Stimulated activated CD8-positive, alpha-beta memory T cell treated with anti-CD3 and anti-CD28 coated beads, Interleukin-15, amount 100 ng/mL, for 1 hour (primary cell): ENCODE measurements at places on chromosomes 1 and 21.

DNA sequence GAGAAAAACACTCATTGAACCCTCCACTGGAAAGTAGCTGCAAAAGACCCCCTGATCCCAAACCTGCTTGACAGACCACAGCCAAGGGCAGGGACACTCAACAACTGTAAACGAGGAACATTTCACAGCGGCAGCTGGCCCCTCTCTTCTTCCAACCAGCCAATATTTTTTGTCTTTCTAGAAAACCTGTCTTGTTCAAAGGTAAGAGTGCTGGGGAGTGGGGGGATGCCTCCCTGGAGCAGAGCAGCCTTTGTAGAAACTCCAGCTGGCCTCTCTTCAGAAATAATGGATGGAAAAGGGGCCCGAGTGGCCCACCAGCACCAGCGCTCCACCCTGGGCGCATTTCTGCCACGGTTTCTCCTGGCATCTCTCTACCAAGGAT, 384.0 kb downstream of the RRAGC start:
- DNase-seq, result no peak

DNA sequence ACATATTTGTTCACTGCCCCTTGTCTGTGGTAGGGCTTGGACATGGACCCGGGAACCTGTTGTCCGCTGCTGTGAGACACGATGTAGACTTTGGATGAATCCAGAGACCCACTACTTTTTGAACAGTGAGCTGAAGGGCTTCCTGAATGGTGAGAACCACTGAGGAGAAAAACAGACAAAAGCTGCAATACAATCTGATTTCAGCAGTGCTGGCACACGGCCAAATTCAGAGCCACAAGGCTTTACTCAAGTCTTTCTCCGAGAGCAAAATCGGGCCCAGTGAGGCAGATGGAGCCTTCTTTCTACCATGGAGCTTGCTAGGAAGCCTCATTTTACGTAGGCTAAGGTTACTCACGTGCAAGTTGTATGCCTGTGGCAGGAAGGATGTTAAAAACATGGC, 197.6 kb downstream of the SIPA1L2 start:
- DNase-seq, result no peak

- DNase-seq, result no peak
These were observed 49.0 kb downstream of the NRIP1 start for GRCh38 chr21:15015622-15016471.

DNA sequence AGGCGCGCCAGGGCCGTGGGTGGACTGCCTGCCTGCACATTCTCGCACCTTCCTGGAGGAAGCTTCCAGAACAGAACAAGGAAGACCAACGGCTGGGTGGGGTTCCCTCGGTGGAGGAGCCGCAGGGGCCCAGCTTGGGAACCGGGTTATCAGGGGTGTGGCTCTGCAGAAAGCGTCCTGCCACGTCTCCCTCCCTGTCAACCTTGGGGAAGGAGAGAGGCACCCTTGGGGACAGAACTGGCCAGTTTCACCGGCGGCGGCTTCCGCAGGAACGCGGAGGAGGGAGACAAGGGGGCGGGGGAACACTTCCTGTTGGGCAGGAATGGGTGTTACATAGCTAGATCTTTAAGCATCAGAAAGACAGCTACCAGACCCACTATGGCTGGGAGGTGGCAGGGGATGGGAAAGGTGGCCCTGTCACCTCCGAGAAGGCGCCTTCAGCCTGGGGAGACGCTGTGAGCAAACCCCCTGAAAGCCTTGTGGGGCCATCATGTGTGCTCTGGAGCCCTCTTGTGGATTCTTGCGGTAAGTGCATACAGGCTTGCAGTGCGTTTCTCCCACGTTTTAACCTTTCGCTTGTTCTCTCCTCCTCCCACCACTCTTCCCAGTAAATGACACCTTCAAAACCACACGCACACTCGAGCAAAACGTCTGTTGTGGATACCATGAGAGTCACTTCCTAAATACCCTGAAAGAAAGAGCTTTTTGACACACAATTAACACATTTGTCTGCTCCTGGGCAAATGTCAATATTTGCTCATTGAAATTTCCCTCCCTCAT, 3.8 kb upstream of the PLEKHA6 start:
- peak; percentile 46 for DNase-seq

GRCh38 chr1:3924825-3925220, 24.8 kb upstream of the C1orf174 start:
- DNase-seq, result no peak

GRCh38 chr1:1324084-1324523, 356 bp downstream of the INTS11 start:
- no peak for DNase-seq

- DNase-seq, result no peak
These were observed 577 bp downstream of the RAB3GAP2 start for GRCh38 chr1:220271706-220272046.

GRCh38 chr1:114669562-114670082, at the start of gene DENND2C:
Gene DENND2C, minus strand, starts transcription at chr1:114670049. Its CDS starts 44,065 bp downstream, at chr1:114625984.
- DNase-seq, result no peak

DNA sequence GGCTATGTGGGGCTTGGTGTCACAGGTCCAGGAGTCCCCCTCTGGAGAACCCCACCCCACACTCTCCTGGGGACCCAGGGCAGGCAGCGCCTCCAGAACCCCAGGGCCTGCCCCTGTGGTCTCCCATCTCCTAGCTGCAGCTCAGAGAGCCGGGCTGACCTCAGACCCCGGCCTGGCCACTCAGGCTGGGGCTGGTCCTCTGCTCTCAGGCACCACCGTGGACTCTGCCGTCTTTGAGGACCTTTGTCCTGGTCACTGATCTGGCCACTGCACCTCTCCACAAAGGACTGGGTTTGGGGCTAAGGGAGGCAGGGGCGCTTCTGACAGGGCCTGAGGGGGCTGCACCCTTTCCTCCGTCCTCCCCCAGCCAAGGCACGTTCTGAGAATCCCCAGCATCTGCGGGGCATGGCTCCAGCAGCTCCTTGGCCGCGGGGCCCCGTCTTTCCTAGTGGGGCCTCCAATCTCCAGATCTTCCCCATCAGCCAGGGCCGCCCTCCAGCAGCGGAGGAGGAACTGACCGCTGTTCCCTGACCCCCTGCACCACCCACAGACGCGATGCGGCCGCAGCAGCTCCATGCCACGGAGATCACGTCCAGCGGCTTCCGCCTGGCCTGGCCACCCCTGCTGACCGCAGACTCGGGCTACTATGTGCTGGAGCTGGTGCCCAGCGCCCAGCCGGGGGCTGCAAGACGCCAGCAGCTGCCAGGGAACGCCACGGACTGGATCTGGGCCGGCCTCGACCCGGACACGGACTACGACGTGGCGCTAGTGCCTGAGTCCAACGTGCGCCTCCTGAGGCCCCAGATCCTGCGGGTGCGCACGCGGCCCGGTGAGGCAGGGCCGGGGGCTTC, 3.3 kb downstream of the VWA1 start:
- no peak for DNase-seq

DNA sequence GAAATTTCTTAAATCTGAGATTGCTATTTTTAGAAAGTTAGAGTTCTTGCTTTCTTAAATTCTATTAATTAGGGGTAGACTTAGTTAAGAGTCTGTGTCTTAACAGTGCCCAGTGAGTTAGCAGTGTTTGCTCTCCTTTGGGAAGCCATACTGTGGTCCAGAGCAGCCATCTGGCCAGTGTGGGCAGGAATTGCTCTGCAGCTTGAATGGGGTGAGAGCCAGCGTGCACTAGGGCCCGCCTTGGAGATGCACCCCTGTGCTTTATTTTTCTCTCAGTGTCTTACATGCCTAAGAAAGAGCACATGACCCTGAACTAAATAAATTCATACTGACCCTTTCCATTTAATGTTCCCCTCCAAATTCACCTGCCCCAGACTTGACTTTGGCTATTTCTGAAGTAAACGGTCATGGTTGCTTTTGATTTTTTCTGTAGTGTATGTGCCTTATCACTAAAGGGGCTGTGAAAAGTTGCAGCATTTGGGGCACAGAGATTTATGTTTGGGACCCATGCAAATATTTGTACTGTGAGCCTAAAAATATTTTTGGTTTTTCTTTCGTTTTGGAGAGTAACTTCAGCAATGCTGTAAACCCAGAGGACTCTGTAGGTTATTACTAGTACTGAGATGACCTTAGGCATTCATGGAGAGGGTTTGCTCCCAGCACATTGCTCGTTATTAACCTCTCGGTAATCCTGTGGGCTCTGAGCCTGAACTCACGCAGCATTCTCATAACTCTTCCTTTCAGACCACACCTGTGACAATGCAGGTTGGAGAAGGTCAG, 21.3 kb upstream of the KCNQ4 start:
- DNase-seq, result no peak

DNA sequence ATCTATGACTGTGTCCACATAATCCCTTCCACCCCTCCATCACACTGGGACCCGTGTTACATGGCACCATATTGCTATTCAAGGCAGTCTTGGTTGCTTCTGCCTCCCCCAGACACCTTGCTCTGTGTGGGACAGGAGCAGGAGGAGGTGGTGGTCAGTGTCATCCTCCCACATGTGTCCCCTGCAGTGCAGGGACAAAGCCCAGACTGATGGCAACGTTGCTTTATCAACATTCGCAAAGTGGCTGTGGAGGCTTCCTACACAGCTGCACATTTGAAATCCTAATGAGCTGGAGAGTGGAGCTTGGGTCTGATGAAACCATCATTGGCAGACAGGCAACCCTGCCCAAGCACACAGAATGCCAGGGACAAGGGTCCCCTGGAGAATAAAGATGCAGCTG, 26.2 kb downstream of the TRIM67 start:
- DNase-seq, result no peak

DNA sequence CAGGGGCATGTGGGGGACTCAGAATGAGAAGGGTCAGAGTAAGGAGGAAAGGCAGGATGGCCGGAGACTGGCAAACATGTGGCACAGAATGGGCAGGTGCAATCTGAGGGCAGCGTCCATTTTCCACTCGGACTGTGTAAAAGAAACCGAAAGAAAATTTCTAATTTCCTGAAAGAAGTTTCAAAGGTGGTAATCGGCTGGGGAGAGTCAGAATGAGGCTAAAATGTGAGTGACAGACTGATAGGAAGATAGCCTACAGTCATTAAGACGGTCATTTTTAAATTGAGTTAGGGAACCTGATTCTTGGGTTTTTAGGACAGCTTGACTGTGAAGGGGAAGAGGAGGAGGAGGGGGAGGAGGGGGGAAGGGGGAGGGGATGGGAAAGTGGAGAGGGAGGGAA, 23.6 kb downstream of the COA6 start:
- no peak for DNase-seq

DNA sequence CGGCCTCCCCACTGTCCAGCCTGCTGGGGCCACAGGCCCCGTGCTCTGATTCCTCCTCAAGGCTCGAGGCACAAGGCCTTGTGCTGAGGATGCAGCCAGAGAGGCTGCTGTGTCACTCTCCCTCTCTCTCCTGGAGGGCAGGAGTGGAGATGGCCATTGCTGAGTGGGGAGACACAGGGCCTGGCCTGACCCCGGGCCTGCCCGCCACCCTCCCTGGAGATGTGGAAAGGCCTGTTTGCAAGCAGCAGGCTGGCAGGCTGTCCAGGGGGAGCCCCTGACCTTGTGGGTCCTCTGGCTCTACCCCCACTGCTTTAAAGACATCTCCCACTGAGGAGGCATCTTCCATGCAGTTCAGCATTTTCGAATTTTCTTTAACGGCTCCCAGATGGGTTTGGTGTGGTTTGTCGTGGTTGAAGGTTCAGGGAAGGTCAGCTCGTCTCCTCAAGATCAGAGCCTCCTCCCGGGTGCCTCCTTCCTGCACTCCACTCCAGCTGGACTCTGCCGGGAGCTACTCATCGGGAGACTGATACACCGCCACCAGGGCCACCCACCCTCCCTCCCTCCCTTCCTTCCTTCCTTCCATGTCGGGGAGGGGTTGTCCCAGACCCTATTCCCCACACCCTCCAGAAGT, 69.1 kb downstream of the SPSB1 start:
- no peak for DNase-seq

DNA sequence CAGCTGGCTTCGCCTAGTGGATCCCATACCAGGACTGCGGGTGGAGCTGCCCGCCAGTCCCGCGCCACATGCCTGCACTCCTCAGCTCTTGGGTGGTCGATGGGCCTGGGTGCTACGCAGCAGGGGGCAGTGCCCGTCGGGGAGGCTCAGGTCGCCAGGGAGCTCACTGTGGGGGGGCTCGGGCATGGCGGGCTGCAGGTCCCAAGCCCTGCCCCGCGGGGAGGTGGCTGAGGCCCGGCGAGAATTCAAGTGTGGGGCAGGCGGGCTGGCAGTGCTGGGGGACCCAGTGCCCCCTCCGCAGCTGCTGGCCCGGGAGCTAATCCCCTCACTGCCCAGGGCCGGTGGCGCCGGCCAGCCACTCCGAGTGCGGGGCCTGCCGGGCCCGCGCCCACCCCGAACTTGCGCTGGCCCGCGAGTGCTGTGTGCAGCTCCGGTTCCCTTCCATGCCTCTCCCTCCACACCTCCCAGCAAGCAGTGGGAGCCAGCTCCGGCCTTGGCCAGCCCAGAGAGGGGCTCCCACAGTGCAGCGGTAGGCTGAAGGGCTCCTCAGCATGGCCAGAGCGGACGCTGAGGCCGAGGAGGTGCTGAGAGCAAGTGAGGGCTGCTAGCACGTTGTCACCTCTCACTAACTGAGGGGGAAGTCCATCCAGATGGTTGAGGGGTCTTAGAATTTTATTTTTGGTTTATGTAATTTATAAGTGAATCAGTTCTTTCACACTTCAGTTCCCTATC, 85.2 kb upstream of the HMCN1 start:
- no peak for DNase-seq

- DNase-seq, result no peak
These were observed 921 bp upstream of the MIB2 start for GRCh38 chr1:1614204-1614953.

- no peak for DNase-seq
These were observed 45.7 kb downstream of the FYB2 start for GRCh38 chr1:56773341-56774066.

GRCh38 chr1:89538361-89538760, 13.7 kb downstream of the LRRC8B start:
- no peak for DNase-seq

DNA sequence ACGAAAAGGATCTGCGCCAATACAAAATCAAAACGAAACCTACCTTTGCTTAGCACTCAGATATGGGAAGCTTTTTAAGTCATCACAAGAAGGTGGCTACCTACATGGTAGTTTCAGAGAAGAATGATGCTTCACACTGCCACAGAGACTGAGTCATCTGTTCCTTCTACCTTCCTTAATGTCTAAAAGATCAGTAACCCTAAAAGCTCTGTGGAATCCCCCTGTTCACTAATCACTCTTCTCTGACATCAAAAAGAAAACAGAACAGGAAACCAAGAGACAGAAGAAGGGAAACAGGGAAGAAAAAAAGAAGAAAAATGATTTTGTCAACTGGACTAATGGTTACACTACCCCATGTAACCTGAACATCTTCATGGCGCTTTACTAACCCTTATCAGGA, 177.2 kb downstream of the SMYD3 start:
- no peak for DNase-seq

DNA sequence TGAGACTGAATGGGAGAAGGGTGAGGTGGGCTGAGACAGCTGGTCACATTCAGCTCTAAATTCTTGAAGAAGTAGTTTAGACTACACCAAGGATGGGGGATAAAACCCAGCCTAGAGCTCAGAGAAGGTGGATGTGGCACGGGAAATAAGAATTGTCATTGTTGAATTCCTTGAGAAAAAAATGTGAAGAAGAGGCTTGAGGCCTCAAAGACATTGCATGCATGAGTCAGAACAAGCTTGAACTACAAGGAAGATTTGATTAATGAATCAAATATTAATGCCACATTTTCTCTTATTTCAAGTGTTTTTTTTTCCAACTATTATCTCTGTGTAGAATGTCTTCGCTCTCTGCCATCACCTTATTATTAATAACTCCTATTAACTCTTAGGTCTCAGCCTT, 58.9 kb downstream of the MAP3K7CL start:
- no peak for DNase-seq

GRCh38 chr1:83077411-83077810, 921.5 kb downstream of the TTLL7 start:
- no peak for DNase-seq

GRCh38 chr1:89999208-89999607, 4.3 kb downstream of the ZNF326 start:
- no peak for DNase-seq
